Stomach (tissue), 19 donors: ENCODE measurements at places on chromosomes 12 and 14. TPM values are rescaled to one million over a fixed set of nuclear protein-coding genes. Genes with fewer than 3 reads are reported as not detected.
A peak's percentile ranks its signal among the peaks of the same experiment; 100 is the strongest.

The ASCL1 gene
- 0.37 TPM for polyA plus RNA-seq

The SLC15A4 gene
- polyA plus RNA-seq = 3.7 TPM

The SDR9C7 gene
- not detected for polyA plus RNA-seq

DNA sequence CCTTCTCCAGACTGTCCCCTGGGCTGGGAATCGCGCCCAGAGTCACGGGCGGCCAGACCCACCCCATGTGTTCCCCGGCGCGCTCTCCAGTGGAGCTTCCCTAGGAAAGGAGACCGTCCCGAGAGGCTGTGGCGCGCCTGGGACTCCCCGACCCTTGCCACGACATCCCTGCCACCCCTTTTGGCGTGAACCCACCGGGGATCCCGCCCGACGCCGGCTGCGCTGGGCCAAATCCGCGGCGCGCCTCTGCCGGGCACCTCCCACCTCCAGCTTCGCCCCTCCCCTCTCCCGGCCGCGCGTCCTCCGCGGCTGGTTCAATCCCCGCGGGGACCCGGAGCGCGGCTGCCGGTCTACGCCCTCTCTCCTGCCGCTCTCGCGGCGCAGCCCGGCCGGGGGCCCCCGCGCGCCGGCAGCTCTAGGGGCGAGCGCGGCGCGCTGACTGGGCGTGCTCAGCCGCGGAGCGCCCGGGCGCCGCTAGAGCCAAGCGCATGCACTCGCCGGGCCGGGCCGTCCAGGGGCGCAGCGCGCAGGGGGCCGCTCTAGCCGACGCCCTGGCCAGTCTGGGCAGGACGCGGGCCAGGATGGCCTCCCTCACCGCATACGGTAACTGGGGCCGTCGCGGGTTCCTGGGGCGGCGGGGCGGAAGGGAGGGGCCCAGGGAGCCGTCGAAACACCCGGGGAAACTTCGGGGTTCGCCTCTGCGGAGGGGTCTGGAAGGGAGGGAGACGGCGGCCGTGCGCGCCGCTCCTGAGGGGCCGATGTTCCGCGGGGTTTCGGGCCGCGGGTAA lies 77.4 kb upstream of the ANO4 start:
- peaks cover 17% of the 10 kb centered on the region for H3K4me1 ChIP-seq
- H3K36me3 ChIP-seq = no peaks in the 10 kb centered on the region
- no peak overlapping the region for H3K27ac ChIP-seq
- H3K4me3 ChIP-seq = peak overlapping the region; percentile 42

GRCh38 chr12:49622501-49623141 lies 740 bp upstream of the PRPF40B start:
- H3K4me3 ChIP-seq = peak overlapping the region; percentile 62
- no peaks in the 10 kb centered on the region for H3K27me3 ChIP-seq
- peaks cover 25% of the 10 kb centered on the region for H3K4me1 ChIP-seq
- peak overlapping the region; percentile 91 for H3K27ac ChIP-seq
- no peaks in the 10 kb centered on the region for H3K36me3 ChIP-seq
- DNase-seq = peak; percentile 54

The LTBP2 gene
- polyA plus RNA-seq = 5.9 TPM

- no peak for DNase-seq
- no peaks in the 10 kb centered on the region for H3K27me3 ChIP-seq
- H3K36me3 ChIP-seq = no peaks in the 10 kb centered on the region
- no peak overlapping the region for H3K27ac ChIP-seq
Measured at GRCh38 chr12:2879853-2880252, 2.8 kb downstream of the RHNO1 start.

DNA sequence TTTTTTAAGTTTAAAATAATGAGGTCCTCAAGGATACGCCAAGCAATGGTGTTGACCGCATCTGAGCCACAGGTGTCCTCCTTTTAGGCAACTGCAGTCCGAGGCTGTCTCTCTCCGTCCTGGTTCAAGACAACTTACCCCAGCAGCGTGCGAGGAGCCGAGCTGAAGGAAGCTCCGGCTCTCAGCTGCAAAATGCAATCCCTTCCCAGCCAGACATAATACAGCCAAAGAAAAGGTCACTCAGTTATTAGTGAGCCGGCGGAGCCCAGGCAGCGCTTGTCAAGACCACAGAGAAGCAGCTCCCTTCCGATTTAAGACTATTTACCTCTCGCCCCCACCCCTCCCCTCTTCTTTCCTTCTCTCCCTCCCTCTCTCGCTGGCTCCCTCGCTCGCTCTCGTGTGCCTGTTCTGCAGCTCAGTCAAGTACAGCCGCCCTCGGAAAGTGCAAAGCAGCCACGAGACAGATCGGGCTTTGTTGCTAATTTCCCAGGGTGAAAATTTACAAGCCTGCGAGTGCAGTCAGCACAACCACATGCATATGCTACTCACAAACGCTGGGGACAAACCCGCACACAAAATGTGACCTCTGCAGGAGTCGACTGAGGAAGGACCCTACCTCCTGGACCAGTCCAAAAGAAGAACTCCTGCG lies 363 bp upstream of the LMO3 start:
- H3K4me3 ChIP-seq = peak overlapping the region; percentile 50
- no peaks in the 10 kb centered on the region for H3K36me3 ChIP-seq
- H3K27me3 ChIP-seq = no peaks in the 10 kb centered on the region
- H3K4me1 ChIP-seq = peaks cover 26% of the 10 kb centered on the region

The PCNX4 gene
- 8.2 TPM for polyA plus RNA-seq

The PPP2R5E gene
- polyA plus RNA-seq = 8.2 TPM
